Activated T-helper 1 cell treated with anti-CD3 and anti-CD28 coated beads, Interleukin-12 subunit alpha, Interleukin-12 subunit beta, Interleukin-2, Interleukin-4 antibody, amounts not matched to agents 30 ng/mL and 10 ng/mL and 1 ng/mL, durations not matched to agents 14 hours and 24 hours and 36 hours (primary cell): ENCODE measurements at places on chromosomes 2 and 18. TPM values are rescaled to one million over a fixed set of nuclear protein-coding genes. Genes with fewer than 3 reads are reported as not detected.
A peak's percentile ranks its signal among the peaks of the same experiment; 100 is the strongest.

GRCh38 chr2:147223119-147223518 lies 621.7 kb upstream of the ACVR2A start:
- no peak for DNase-seq
- H3K36me3 ChIP-seq, result peaks cover 3% of the 10 kb centered on the region
- no peak overlapping the region for H3K27ac ChIP-seq
- no peaks in the 10 kb centered on the region for H3K4me1 ChIP-seq
- no peak overlapping the region for H3K4me3 ChIP-seq
- peaks cover 1% of the 10 kb centered on the region for H3K27me3 ChIP-seq

SFT2D3 gene
- total RNA-seq, result 6.6 and 7.1 TPM in 2 replicates

GRCh38 chr2:10984418-10985135 lies 72.8 kb downstream of the KCNF1 start:
- H3K27ac ChIP-seq, result no peak overlapping the region
- DNase-seq, result no peak
- no peaks in the 10 kb centered on the region for H3K36me3 ChIP-seq
- no peaks in the 10 kb centered on the region for H3K4me1 ChIP-seq
- H3K27me3 ChIP-seq, result peaks cover 2% of the 10 kb centered on the region
- H3K4me3 ChIP-seq, result no peak overlapping the region

DNA sequence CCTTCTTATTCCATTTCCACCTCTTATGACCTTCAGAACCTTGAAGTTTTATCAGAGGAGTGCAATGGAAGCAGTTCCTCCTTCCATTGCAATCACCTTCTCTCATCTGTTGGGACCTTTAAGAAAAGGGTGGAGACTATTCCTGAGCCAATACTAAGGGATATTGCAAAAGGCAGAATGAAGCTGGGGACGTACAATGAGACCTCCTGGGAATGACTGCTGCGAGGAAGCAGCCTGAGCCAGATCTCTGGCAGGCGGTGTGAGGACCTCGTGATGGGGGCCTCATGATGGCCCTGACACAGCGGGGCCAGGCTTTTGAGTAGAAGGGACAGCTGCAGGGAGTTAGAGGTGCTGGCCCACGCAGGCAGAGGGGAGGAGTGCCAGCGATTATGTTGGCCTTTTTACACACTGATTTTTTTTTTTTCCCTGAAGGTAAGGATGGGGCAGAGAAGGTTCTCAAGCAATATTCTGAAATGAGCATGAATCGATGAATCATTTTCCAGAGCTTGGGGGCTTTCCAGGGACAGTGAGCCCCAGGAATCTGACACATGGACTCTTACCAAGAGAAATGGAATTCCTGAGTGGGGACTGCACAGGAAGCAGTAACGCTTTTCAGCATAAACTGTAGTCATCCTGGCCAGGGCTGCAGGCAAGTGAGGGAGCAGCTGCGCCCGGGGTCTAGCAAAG lies 40.0 kb upstream of the LAPTM4A start:
- no peak for DNase-seq
- H3K27ac ChIP-seq, result no peak overlapping the region
- H3K36me3 ChIP-seq, result no peaks in the 10 kb centered on the region
- no peaks in the 10 kb centered on the region for H3K4me1 ChIP-seq
- H3K27me3 ChIP-seq, result peaks cover 7% of the 10 kb centered on the region

DNA sequence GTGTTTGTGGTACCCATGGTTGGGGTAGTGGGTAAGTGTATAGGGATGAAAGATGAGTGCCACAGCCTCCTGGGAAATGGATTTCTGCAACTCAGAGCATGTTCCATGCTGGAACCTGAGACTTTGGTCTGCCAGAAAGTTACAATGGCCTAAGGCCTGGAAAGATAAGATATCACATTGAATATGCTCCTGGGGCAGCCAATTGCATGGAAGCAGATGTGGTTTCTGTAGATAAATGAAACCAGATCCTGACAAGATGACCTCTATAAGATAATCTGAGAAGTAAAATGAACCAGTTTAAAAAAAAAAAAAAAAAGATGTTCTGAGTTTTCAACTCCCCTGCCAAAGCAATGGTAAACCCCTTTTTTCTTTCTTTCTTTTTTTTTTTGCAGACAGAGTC lies 91.4 kb upstream of the NCK2 start:
- no peak for DNase-seq
- peaks cover 4% of the 10 kb centered on the region for H3K27me3 ChIP-seq

DNA sequence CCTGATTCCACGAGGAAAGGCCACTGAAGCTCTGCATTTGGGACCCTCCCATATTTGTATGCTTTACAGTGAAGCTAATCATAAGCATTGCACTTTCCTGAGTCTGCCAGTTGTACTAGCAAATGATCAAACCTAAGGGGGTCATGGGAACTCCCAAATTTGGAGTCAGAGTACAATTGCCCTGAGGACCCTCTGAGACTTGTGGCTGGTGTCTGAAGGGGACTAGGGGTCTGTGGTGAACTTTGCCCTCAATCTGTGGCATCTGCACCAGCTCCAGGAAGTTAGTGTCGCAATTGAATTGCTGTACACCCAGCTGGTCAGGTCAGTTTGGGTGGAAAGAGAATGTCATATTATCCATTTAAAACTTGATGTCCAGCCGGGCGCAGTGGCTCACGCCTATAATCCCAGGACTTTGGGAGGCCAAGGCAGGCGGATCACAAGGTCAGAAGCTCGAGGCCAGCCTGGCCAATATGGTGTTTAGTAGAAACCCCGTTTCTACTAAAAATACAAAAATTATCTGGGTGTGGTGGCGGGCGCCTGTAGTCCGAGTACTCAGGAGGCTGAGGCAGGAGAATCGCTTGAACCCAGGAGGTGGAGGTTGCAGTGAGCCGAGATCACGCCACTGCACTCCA lies 18.1 kb downstream of the SOWAHC start:
- DNase-seq, result no peak
- H3K4me3 ChIP-seq, result no peak overlapping the region
- no peaks in the 10 kb centered on the region for H3K36me3 ChIP-seq
- H3K27ac ChIP-seq, result no peak overlapping the region

CNRIP1 gene
- not detected in 2 replicates for total RNA-seq

- H3K27me3 ChIP-seq, result peaks cover 5% of the 10 kb centered on the region
- no peak overlapping the region for H3K27ac ChIP-seq
- no peaks in the 10 kb centered on the region for H3K4me1 ChIP-seq
- no peak overlapping the region for H3K4me3 ChIP-seq
- no peak for DNase-seq
- no peaks in the 10 kb centered on the region for H3K36me3 ChIP-seq
Observed at GRCh38 chr2:11576398-11576797, 42.6 kb downstream of the GREB1 start.

GPAT2 gene
- total RNA-seq, result 18.4 and 18.7 TPM in 2 replicates

GRCh38 chr2:188937228-188938220 lies 36.6 kb upstream of the COL3A1 start:
- DNase-seq, result no peak
- H3K27me3 ChIP-seq, result peaks cover 2% of the 10 kb centered on the region
- no peak overlapping the region for H3K27ac ChIP-seq
- H3K36me3 ChIP-seq, result no peaks in the 10 kb centered on the region

GRCh38 chr2:2400286-2401038 lies 69.4 kb upstream of the MYT1L start:
- no peaks in the 10 kb centered on the region for H3K27me3 ChIP-seq
- DNase-seq, result no peak
- H3K4me1 ChIP-seq, result no peaks in the 10 kb centered on the region
- no peak overlapping the region for H3K27ac ChIP-seq
- no peaks in the 10 kb centered on the region for H3K36me3 ChIP-seq

- H3K4me3 ChIP-seq, result no peak overlapping the region
- no peaks in the 10 kb centered on the region for H3K27me3 ChIP-seq
- peaks cover 4% of the 10 kb centered on the region for H3K4me1 ChIP-seq
- H3K27ac ChIP-seq, result no peak overlapping the region
- H3K36me3 ChIP-seq, result no peaks in the 10 kb centered on the region
Observed at GRCh38 chr18:48861181-48861708, 89.5 kb downstream of the SMAD7 start.

KDSR gene
- 72.2 and 83.5 TPM in 2 replicates for total RNA-seq

- no peak overlapping the region for H3K4me3 ChIP-seq
- no peak for DNase-seq
- no peak overlapping the region for H3K27ac ChIP-seq
- H3K4me1 ChIP-seq, result peaks cover under 1% of the 10 kb centered on the region
Observed at GRCh38 chr2:54042341-54042740, 71.5 kb upstream of the PSME4 start.

- no peaks in the 10 kb centered on the region for H3K27me3 ChIP-seq
- H3K27ac ChIP-seq, result no peak overlapping the region
- peaks cover 87% of the 10 kb centered on the region for H3K4me1 ChIP-seq
- no peak for DNase-seq
- H3K4me3 ChIP-seq, result peak overlapping the region; percentile 23
- peaks cover 32% of the 10 kb centered on the region for H3K36me3 ChIP-seq
Observed at GRCh38 chr2:113905886-113906285, 16.0 kb downstream of the ACTR3 start.

DNA sequence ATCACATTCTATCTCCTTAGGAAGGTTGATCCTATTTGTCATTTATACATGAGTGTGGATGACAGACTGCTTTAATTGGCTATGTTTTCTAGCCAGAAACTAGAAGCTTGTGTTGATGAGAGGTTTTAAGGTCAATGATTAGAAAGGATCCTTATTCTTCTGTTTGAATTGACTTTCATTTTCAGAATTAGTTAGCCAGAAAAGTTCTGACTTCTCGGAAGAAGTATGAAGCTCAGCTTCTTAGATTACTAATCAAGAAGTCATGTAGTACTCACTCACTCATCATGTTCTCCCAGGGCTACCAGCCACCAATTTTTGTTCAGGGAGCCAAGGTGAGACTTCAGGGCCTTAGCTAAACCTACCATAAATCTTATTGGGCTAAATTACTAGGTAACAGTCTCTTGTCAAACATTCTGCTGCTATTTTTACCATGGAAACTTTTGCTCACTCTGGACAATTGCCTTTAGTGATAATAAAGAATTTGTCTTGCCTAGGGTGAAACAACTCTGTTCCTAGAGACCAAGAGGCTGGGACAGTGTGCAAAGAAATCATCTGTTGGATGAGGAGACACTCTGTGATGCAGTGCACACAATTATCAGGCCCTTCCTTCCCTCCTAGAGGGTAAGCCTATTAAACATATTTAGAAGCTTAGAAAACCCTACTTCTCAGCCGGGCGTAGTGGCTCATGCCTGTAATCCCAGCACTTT lies 111.6 kb upstream of the DNMT3A start:
- peak overlapping the region; percentile 51 for H3K4me3 ChIP-seq
- peak; percentile 24 for DNase-seq
- peaks cover 42% of the 10 kb centered on the region for H3K4me1 ChIP-seq
- peaks cover 27% of the 10 kb centered on the region for H3K36me3 ChIP-seq
- peak overlapping the region; percentile 90 for H3K27ac ChIP-seq
- no peaks in the 10 kb centered on the region for H3K27me3 ChIP-seq

- peaks cover 3% of the 10 kb centered on the region for H3K27me3 ChIP-seq
- H3K4me1 ChIP-seq, result peaks cover 5% of the 10 kb centered on the region
- H3K4me3 ChIP-seq, result no peak overlapping the region
- H3K27ac ChIP-seq, result no peak overlapping the region
- no peak for DNase-seq
Observed at GRCh38 chr2:200620606-200621390, 35.0 kb downstream of the AOX1 start.

DNA sequence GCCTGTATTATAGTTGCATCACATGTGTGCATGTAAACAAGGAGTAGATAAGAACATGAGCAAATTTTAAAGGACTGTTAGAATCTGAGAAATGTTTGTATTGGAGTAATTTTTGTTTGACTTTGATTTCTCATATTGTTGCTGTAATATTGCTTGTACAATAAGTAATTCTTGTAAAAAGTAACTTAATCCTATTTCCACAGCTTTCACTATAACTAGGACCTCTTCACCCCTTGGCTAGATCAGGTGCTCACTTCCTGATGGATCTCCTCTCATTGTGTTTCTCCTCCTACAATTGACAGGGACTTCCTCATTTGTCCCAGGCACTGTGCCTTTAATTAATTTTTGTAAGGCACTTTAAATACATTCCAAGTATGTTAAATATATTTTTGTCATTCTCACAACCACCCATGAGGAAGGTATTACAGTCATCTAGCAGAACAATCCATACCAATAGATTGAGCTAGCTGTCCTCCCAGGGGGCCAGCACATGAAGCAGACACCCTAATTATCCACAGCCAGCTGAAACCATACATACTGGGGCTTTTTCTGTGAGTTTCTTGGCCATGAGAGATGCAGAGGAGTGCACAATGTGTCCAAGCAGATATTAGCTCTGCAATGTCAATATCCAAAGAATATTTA lies 359.5 kb upstream of the ACVR2A start:
- H3K27me3 ChIP-seq, result peaks cover 4% of the 10 kb centered on the region
- H3K4me1 ChIP-seq, result peaks cover 10% of the 10 kb centered on the region
- DNase-seq, result no peak
- no peak overlapping the region for H3K4me3 ChIP-seq
- H3K27ac ChIP-seq, result no peak overlapping the region

GRCh38 chr2:204542982-204543608 lies 2.2 kb upstream of the PARD3B start:
- H3K4me3 ChIP-seq, result no peak overlapping the region
- H3K27me3 ChIP-seq, result peaks cover 38% of the 10 kb centered on the region
- DNase-seq, result no peak
- H3K4me1 ChIP-seq, result peaks cover 9% of the 10 kb centered on the region
- no peaks in the 10 kb centered on the region for H3K36me3 ChIP-seq
- H3K27ac ChIP-seq, result no peak overlapping the region

FSHR gene
- not detected in 2 replicates for total RNA-seq

FBXO48 gene
- 1.3 and 1.4 TPM in 2 replicates for total RNA-seq

DNA sequence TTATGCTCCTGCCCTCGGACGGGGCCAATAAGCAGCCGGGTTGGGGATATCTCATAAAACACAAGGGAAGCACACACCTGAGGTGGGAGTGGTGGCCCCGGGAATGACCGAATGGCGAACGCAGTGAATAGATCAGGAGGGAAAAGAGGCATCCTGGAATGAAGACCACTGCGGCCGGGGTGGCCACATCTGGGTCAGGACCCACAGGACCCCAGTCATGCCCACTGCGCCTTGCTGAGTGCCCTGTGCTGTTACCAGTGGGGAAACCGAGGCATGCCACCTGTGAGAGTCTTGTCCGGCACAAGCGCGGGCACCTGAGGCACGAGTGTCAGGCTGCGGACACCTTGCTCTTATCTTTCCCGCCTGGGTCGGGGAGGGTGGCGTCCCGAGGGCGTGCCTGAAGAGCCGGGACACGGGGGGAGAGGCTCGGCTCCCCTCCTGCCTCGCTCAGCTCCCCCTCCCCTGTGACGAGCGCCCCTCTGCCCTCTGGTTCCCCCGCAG lies 1.6 kb downstream of the PDCD1 start:
- no peak overlapping the region for H3K27ac ChIP-seq
- peaks cover 10% of the 10 kb centered on the region for H3K36me3 ChIP-seq
- H3K4me3 ChIP-seq, result peak overlapping the region; percentile 88
- peaks cover 34% of the 10 kb centered on the region for H3K4me1 ChIP-seq
- DNase-seq, result no peak

- H3K4me1 ChIP-seq, result peaks cover 13% of the 10 kb centered on the region
- no peaks in the 10 kb centered on the region for H3K36me3 ChIP-seq
- H3K27ac ChIP-seq, result no peak overlapping the region
Observed at GRCh38 chr2:121309801-121310200, 24.8 kb upstream of the TFCP2L1 start.

GRCh38 chr2:96565111-96565510 lies 28.6 kb downstream of the ARID5A start:
- no peak for DNase-seq
- no peaks in the 10 kb centered on the region for H3K4me1 ChIP-seq
- no peaks in the 10 kb centered on the region for H3K36me3 ChIP-seq
- H3K4me3 ChIP-seq, result no peak overlapping the region
- peaks cover 7% of the 10 kb centered on the region for H3K27me3 ChIP-seq
- H3K27ac ChIP-seq, result no peak overlapping the region

ELOA2 gene
- total RNA-seq, result not detected in 2 replicates

CPO gene
- not detected in 2 replicates for total RNA-seq
